Anterior cingulate cortex (tissue), 58 donors: ENCODE measurements at places on chromosomes 4 and X.

GRCh38 chr4:47741200-47741599 is 96.7 kb downstream of the CORIN start:
- DNase-seq = no peak

- DNase-seq = no peak
Measured at GRCh38 chr4:26736621-26737020, 124.0 kb upstream of the STIM2 start.

DNA sequence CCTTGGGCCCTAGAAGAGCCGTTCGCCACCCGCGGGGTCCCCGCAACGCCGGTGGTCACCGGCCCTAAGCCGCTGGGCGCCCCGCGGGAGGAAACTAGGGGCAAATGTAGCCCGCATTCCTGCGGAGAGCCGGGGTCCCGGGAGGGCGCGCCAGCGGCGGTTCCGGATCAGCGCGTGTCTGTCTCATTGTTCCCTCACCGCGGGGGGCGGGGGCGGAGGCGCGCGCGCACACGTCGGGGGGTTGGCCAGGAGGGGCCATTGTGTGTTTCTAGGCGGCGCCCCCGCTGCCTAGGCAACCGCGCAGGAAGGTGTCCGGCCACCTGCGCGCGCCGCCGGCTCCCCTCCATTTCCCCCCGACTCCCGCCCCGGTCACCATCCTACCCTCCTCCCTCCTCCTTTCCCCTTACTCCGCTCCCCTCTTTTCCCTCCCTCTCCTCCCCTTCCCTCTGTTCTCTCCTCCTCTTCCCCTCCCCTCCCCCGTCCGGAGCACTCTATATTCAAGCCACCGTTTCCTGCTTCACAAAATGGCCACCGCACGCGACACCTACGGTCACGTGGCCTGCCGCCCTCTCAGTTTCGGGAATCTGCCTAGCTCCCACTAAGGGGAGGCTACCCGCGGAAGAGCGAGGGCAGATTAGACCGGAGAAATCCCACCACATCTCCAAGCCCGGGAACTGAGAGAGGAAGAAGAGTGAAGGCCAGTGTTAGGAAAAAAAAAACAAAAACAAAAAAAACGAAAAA is 789 bp upstream of the DDX3X start:
- DNase-seq = peak; percentile 59

DNA sequence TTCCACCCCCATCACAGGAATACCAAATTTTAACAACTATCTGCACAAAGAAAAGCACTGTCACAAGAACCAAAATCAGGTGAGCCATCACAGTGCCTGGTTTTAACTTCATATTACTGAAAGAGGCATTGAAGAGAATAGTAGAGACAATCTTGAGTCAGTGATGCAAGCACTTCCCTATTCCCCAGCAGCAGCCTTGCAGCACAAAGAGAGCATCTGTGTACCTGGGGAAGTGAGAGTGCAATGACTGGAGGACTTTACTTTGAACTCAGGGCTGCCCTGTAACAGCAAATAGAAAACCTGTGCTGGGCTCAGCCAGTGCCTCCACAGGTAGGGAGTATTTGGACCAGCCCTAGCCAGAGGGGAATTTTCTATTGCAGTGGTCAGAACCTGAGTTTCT is 361.8 kb downstream of the TEX13C start:
- DNase-seq = no peak

DNA sequence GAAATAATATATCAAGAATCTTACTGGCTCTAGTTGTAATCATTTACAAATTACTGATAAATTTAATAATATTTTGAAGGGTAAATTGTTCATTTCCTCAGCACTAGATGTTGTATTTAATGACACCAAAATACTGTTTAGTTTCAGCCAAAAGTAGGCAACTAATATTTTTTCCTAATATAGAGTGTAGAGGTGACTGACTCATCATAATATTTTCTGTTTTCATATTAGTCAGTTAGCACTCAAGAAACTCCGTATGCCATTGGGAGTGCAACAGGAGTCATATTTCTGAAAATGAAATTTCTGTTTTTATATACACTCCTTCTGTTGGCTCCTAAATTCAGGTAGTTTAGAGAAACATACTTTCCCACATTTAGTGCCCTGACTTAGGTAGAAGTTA is 36.6 kb upstream of the PTPN13 start:
- DNase-seq = no peak
